ENCODE measurements at places on chromosomes 16 and 17. TPM values are rescaled to one million over a fixed set of nuclear protein-coding genes. Genes with fewer than 3 reads are reported as not detected.

- DNase-seq: no peak
Observed at GRCh38 chr17:81339191-81339533, 44.1 kb upstream of the SLC38A10 start.

Gene KRTAP1-5
- total RNA-seq: not detected

Gene KCNH6
- not detected for total RNA-seq

DNA sequence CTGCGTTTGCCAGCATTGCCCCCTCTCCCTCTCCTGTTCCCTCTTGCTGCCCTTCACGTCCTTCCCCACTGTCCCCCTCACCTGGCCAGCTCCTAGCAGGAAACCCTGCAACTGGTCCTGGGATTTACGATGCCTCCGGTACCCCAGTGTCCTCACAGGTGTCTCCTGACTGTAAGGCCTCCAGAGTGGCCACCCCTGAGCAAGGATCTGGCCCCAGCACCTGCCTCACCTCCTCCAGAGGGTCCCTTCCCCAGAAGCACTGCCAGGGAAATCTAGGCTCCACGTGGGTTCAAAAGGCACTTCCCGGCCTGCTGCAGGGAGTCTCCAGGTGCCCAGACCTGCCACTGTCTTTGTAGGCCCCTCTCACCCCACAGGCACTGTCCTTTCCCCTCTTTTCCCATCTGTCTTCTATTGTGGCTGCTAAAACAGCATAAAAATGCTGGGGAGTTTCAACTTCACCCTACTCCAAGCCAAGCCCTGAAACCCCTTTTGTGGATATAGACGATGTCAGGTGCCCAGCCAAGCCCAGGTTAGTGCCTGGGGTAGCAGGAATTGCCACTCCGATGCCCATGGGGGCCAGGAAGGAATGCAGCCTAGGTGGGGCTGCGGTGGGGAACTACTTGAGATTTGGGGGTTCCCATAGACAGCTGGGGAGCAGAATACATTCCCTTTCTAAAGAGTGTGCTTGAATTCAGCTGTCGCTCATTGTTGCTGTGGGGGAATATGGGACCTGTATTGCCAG lies 25.7 kb downstream of the RAB11FIP4 start:
- no peak for DNase-seq

Gene KRTAP2-1
- total RNA-seq: not detected

- no peak for DNase-seq
Observed at GRCh38 chr16:25097276-25097975, 14.1 kb upstream of the LCMT1 start.

DNA sequence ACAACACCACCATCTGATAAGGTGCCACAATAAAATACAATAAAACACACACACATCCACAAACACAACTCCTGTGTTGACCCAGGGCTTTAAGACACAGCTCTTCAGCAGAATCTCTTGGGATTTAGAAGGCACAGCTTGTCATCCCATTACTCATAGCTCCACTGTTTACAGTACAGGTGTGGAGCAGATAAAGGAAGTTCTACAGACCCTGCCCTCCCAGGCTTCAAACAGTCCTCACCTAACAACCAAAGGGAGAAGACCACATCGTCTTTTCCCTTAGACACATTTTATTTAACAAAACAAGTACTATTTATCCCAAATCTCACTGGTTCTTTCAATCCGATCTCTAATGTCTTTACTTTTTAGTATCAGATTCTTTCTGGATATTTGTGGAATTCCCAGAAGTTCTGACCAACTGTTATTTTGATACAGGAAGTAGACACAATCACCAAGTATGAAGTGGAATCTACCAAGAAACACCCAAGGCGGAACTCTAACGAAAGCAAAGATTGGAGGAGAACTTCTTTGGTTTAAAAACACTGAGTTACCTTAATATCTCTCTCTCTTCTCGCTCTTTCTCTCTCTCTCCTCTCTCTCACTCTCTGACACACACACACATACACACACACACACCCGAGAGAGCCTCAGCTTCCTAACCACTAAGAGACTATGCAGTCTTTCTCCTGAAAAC lies 46.1 kb downstream of the CYTH1 start:
- no peak for DNase-seq

DNA sequence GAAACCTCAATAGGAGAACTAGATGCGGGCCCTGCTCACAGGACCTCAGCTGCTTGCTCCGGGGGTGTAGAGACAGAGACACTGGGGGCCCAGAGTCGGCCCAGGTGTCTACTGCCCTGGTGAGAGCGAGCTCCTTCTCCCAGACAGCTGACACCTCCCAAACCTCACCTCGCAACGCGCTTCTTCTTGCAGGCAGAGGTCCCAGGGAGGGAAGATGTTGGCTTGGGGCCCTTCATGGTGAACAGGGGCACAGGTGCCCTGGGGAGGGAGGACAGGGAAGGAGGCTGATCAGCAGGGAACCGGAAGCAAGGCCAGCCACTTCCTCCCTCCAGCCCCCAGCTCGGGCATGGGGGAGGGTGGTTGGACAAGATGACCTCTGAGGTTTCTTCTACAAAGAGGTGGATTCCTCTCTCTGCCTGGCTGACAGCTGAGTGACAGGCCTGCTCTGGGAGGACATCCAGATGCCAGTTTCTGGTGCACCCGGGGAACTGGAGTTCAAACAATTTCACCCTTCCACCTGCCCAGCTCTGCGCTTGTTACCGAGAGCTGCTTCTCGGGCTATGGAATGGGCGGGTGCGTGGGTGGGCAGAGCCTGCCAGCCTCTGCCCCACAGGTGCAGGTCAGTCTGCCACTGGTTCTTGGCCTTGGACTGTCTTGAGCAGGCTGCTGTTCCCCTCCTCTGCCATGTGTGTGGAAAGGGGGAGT lies 11.7 kb upstream of the GFAP start:
- no peak for DNase-seq

Gene HOXB9
- total RNA-seq: not detected

All from right cardiac atrium (tissue), 5 donors.